NCI-H1436 (cell line): ENCODE measurements at places on chromosomes 6 and 20.

GRCh38 chr6:89553431-89553830, 85.1 kb downstream of the LYRM2 start:
- DNase-seq = no peak

DNA sequence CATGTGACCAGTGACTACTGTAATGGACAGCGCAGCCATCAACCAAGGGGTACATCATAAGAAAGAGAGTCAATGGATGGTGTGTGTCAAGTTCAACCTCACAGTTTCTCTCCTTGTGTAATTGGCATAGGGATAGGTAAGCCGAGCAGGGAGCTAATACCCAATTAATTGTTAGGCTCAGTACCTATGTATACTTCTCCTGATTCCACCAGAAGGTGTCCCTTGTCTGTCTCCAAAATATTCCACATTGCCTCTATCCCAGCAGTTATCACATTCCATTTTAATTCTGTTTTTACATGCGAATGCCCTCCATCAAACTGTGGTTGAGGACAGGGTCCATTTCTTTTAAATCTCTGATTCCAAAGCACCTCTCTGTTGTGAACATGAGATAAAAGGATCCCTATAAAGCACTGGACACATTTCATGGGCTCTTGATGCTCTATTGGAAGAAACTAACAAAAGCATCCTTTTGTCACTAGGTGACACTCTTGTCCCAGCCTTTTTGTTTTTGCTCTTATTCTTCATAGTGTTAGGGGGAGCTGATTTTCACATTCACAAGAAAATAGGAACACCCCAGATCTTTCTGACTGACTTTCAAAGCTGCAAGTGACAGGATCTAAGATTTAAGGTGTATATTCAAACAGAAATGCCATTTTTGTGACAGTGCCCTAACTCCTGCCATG, 38.9 kb downstream of the FBXO9 start:
- no peak for DNase-seq

- DNase-seq = no peak
These were observed 81.1 kb downstream of the BMP5 start for GRCh38 chr6:55794136-55794812.

- DNase-seq = no peak
These were observed 63.0 kb upstream of the NCOA3 start for GRCh38 chr20:47438464-47439381.

GRCh38 chr6:134840086-134840867, 109.6 kb downstream of the ALDH8A1 start:
- no peak for DNase-seq
